Hematopoietic multipotent progenitor cell treated with erythropoietin and hydrocortisone succinate and interleukin-3 and kit ligand, for 4 days (in vitro differentiated cells): ENCODE measurements at places on chromosomes 3 and 15.

DNA sequence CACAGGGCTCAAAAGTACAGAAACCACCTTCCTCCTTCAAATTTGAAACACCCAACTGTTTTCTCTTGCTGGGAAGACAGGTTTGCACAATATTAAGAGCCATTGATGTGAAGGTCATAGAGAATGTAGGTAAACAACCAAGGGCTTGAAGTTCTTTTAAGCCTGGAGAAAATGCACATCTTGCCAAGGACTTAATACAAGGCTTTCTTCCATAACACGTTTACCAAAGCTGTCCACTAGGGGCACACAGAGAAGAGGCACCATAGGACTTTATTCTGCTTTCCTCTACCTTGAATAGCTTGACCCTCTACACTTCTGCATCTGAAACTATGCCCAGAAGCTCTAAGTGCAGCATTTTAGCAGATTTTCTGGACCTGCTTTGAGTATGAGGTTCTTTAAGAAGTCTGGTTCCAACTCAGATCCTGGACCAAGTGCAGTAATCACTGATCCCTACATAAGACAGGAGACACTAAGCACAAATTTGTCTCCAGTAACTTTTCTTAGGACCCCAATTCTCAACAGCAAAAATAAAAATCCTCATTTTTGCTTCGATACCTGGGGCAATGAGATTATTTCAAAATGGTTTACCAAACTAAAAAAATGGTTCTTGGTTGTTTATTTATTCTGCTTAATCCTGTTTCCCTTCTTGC, 138.0 kb downstream of the FBN1 start:
- DNase-seq = peak; percentile 84

GRCh38 chr15:99749386-99749785, 16.1 kb upstream of the LYSMD4 start:
- no peak for DNase-seq

DNA sequence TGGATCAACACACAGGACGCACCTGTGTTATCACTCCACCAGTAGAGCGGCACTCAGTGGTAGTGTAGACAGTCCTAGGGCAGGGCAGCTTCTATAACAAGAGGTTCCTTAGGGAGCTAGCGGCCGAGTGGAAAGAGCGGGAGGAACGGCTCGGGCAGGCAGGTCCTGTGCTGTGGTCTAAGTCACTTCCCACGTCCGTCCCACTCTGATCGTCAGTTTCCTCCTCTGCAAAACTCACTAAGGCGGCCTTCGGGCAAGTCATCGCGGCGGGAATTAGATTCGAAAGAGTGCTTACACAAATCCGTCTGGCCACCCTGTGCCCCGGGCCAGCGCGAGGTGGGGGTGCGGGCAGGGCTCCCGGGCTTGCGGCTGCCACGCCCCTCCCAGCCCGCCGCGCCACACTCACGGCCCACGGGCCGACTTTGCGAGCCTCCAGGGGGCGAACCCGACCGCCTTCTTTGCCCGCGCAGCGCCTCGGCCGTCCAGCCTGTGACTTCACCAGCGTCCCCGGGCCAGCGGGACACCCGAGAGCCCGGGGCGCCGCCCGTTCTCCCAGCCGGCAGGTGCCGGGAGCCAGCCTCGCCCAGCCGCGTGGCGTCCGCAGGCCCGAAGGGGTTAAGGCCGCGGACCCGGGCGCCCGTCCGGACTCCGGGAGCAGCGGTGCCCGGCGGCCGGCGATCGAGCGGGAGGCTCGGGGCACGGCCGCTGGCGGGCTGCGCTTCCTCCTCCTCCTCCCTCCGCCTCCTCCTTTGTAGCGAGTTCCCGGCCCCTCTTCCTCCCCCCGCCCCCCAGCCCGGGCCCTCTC, 416 bp upstream of the CORO2B start:
- DNase-seq = peak; percentile 65

GRCh38 chr15:70327856-70328678, 230.3 kb upstream of the TLE3 start:
- peak; percentile 76 for DNase-seq

DNA sequence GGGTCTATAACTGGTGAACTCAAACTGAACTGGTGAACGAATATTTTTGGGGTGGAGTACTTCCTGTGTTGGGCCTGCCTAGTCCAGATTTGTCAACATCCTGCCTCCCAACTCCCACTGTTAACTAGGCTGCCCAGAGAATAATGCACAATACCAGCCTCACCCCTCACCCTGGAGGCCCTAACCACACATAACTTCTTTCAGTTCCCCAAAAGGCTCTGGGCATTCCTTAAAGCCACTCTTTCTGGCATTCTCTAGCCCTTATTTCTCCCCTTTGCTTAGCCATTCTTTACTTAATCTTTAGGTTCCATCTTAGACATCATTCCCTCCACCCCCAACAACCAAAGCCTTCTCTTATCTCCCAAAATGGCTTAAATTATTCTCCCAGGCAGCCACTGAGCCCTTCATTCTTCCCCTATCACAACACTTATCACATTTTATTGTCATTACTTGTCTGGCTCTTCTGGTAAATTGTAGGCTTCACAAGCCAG, 9.1 kb upstream of the SEC11A start:
- DNase-seq = peak; percentile 61

- peak; percentile 24 for DNase-seq
Measured at GRCh38 chr3:34020726-34021680, 222.6 kb downstream of the PDCD6IP start.

DNA sequence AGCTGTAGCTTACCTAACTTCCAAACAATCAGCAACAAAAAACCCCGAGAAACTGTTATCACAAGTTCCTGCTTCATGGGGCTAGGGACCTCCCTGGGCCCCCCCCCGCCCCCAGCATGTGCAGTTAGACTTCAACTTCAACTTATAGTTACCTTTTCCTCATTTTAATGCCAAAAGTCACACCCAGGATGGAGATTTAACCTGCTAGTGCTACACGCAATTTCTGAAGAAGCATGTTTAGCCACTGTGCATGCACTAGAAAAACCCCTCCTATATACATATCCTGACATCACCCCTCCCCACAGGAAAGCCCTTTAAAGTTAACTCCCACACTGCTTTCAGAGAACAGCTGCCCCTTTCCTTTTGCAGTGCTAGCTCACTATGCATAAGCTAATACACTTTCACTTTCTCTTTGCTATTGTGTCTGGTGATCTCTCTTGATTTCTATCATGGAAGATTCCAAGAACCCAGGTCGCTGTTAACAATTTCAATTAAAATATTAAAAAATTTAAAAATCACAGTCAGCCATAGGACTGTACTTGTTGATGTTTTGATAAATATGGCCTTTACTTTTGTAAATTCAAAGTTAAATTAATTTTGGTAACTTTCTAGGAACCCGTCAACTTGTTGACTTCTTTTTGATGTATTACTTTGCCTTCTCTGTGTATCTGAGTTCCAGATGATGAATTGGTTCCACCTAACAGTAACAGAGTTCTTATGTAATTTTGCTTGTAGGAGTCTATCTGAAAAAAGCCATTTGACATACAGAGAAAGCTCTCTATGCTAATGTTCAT, 75.2 kb upstream of the ACAD9 start:
- peak; percentile 81 for DNase-seq

- DNase-seq = no peak
Measured at GRCh38 chr3:170716172-170716805, 130.4 kb upstream of the SLC7A14 start.

- no peak for DNase-seq
Measured at GRCh38 chr3:114496466-114496865, 202.6 kb downstream of the TIGIT start.

- no peak for DNase-seq
Measured at GRCh38 chr3:150142936-150143335, 172.2 kb upstream of the PFN2 start.

- peak; percentile 81 for DNase-seq
Measured at GRCh38 chr3:39101022-39101689, 6.3 kb downstream of the GORASP1 start.

DNA sequence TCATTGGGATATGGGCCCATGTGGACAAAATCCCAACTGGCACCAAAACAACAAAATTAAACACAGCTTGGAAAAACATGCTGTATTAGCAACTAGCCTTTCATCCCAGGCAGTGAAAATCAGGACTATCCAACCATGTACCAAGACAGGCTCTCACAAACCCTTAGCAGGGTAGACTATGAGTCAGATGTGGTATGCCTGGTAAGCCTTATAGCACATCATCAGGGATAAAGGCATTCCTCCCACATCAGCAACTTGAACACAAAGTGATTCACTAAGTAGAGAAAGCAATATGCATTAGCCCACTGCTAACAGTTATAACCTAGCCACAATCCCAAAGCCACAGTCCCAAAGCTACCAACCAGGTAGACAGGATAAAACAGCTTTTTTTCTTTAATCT, 8.0 kb downstream of the CEP152 start:
- DNase-seq = no peak

DNA sequence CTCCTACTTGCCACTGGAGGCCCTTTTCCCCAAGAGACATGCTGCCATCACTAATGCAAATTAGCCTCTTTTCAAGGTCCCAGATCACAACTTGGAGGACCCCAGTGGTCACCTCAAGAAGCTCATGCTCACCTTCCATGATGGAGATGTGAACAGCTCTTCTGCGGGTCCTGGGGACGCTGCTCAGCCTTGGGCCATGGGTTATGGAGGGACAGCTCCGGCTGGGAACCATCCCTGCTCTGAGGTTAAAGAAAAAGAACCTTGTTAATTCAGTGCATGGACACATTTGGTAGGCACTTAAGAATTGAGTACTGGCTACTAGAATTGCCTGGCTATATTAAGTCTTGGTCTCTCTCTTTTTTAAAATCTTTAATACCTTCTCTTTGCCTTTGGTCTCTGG, 56.8 kb downstream of the WDR76 start:
- no peak for DNase-seq

DNA sequence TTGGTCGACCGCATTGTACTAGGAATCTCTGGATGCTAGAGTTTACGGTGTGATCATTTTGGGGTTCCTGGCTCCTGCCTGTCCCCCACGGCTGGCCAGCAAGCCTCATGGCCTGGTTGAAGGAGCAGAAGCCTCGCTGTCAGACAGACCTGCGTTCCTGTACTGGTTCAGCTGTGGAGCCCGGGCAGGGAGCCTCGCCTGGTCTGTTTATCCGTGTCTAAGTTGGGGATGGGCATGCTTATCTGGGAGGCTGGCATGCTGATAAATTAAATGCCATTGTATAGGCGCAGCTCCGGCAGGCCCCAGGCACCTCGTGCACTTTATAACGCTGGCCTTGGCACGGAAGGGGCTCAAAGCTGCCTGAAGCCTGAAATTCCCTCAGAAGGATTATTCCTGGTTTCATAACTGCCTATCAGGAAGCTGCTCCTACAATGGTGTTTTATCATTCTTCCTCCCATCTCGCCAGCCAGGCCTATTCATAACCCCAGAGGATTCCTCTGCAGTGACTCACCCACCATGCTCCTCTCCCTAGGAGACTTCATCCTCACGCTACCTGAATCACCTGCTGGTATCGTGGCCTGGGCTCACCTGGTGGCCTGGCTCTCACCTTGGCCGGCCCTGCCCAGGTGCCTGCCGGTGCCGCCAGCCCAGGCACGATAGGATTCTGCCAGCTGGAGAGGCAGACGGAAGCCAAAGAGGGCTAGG, 110.9 kb downstream of the ASB7 start:
- DNase-seq = no peak

- no peak for DNase-seq
Measured at GRCh38 chr3:32961189-32961715, 9.8 kb downstream of the CCR4 start.

DNA sequence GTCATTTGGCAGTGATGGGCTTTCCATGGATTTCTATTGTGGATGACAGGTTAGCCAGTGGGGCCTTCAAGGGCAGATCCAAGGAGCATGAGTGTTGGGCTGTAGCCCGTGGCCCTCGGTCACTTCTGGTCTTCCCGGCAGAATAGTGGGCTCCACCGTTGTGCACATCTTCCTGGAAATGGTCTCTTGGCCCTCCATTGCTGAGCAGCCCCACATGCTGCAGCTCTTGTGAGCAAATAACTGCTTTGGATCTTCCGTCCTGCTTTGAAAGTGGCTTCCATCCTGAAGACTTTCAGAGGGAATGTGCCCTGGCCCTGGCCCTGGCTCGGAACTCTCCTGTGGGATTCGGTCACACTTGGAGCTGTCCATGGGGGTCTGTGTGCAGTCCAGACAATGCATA, 102.8 kb downstream of the SNRPN start:
- no peak for DNase-seq

- peak; percentile 2 for DNase-seq
Measured at GRCh38 chr3:34842706-34843480, 796.4 kb upstream of the ARPP21 start.

- DNase-seq = no peak
Measured at GRCh38 chr15:42994546-42994945, 74.0 kb upstream of the TTBK2 start.

DNA sequence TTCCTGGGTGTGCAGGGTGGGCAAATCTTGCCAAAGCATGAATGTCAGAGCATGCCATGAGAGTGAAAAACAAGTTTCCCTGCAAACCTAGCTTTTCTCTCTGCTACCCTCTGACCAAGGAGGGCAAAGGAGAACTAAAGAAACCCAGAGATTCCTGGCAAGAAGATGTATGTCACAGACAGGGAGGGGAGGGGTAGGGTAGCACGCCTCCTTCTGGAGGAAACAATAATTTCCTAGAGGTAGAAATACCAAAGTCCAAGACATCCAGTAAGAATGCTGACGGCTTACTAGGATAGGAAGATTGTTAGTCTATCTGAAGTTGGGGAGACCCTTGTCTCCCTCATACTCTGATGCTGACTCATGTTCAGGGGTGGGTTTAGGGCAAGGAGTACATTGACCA, 203.9 kb downstream of the NR1D2 start:
- DNase-seq = no peak

DNA sequence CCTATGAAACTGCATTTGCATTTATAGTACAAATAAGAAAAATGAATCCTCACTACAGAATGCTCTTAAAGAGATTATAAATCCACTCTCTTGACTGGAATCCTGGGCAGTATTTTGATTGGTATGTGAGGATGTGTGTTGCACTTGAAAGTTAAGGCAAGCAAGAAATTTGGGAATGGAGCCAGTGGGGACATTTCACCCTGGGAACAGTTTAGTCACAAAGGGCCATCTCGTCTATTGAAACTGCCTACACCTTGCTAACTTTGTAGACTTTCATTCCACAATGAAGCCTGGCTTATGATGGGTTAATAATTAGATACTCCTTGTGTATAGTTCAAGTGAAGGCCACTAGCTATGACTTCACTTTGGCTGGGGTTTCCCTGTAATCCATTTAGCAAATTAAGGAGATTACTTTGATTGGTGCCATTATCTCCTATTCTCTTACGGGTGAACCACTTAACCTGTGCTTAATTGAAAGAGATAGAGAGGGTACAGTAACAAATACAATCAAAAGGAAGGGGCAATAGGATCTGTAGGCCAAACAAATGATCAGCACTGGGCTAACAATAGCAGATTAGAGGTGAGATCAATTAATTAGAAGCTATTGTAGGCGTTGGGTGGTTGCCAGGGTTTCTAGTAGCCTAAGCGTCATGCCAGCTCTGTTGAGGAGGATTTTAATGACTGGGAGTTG, 146.9 kb upstream of the RARB start:
- no peak for DNase-seq

- no peak for DNase-seq
Measured at GRCh38 chr15:28990390-28990789, 104.6 kb downstream of the APBA2 start.

GRCh38 chr3:14678015-14678503, 3.1 kb downstream of the C3orf20 start:
- no peak for DNase-seq

GRCh38 chr3:143604402-143605185, 243.7 kb downstream of the SLC9A9 start:
- DNase-seq = no peak
